LNCaP clone FGC (cell line): ENCODE measurements at places on chromosomes 5 and 9.
A peak's percentile ranks its signal among the peaks of the same experiment; 100 is the strongest.

GRCh38 chr9:97980479-97980803, 2.7 kb upstream of the ANP32B start:
- no peak for DNase-seq

GRCh38 chr9:84397822-84398221, 57.3 kb upstream of the SLC28A3 start:
- no peak for DNase-seq

DNA sequence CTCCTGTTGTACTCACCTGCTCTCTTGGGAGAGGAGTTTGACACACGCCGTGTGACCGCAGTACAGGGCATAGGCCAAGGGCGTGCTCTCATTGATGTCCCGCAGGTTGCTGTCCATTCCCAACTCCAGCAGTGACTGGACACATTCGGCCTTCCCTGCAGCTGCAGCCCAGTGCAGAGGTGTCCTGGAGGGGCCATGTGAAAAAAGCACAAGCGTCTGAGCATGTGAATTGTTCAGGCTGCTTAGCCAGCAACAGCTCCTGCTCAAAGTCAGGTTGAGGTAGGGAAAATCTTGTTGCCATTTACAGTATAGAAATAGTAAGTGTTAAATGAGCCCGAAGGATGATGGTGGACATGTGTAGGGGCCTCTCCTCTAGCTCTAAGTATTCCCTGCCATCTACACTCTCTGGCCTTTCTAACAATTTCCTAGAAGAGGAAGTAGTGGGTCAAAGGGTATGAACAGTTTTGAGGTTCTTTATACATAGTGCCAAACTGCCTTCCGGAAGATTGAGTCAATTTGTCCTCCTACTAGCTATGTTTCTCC, 116.5 kb downstream of the ANKRD55 start:
- no peak for DNase-seq

DNA sequence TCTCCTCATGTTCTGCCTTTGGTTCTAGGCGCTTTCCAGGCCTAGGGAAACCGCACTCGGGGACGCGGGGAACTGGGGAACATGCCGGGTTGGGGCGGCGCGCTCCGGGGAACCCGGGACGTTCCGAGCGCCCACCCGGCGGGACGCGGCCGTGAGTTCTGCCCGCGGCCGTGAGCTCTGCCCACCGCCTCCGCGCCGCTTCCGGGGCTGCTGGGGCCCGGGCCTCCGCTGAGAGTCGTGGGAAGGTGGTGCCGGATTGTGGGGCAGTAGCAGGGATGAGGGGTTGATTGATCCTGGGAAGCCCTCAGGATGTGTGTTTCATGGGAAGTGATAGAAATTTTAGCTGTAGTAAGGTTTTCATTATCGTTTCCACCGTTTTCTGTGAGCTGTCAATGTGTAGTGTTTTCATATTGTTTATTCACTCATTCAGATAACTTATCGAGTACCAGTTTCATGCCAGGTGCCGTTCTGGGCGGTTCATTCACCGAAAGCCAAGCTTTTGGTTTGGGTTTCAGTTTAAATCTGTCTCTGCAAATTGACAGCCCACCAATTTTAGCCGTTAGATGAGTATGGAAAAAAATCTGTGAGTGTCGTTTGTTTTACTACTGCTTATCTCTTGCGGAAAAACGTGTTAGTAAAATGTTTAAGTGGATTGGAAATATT, 657 bp downstream of the MTRR start:
- no peak for DNase-seq

DNA sequence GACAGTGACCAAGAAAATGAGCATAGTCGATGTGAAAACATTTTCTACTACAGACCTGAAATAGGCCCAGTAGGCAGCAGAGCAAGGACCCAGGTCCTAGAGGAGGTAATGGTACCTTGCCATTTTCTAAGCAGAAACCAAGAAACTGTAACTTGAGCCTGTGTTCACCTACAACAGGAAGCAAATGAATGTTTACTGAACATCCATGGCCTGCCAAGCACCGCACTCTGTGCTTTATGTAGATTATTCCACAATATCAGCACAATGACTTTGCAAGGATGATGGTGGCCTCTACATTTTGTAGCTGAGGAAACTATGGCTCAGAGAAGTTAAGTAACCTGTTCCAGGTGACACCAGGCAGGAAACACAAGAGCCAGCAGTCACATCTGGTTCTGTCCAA, 215.3 kb downstream of the SPOCK1 start:
- peak; percentile 61 for DNase-seq

- DNase-seq: no peak
Measured at GRCh38 chr9:126664900-126665643, 51.3 kb downstream of the LMX1B start.

GRCh38 chr5:111299067-111299481, 74.9 kb downstream of the CAMK4 start:
- no peak for DNase-seq

DNA sequence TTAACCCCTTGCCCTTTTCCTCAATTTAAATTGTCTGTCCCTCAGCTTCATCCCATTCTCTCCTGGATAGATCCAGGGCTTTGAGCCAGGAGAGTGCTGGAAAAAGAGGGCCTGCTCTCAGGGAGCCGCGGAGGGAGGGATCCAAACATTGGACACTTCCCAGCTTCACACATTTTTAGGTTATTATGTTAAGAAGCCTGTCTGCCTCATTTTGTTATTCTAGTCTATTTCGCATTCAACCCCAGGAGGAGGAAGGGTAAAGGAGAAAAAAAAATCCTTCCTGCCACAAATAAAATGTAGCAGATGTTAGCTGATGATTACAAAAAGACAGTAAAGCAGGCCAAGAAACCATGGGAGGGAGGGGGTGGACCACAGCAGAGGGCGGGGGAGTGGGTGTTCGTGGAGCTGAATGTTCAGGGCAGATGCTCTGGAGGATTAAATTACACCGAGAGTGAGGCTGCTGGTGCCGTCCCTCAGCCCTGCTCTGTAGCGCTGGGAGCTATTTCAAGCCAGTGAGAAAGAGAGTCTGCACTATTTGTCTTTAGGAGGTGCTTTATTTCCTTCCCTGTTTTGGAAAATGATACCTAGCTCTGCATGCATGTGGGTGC, 60.6 kb upstream of the ZFR start:
- DNase-seq: no peak

GRCh38 chr5:128519827-128520226, 18.2 kb downstream of the FBN2 start:
- no peak for DNase-seq

DNA sequence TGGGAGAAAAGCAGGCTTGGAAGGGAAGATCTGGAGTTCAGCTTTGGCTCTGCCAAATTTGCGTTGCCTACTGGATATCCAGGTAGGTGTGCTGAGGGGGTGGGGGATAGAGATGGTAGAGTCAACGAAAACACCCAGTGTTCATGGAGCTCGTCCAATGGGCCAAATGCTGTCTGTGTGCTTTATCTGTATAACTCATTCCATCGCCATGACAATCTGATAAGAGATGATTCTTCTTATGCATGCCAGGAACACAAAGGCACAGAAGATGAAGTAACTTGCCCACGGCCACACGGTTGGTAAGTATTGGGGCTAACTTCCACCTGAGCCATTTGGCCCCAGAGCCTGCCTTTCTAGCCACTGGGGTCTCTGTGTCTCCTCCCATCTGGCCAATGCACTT, 53.2 kb downstream of the BOD1 start:
- DNase-seq: no peak

GRCh38 chr5:67161767-67162166, 34.8 kb downstream of the CD180 start:
- DNase-seq: no peak

GRCh38 chr9:107545036-107545435, 55.5 kb upstream of the KLF4 start:
- no peak for DNase-seq

- DNase-seq: no peak
Measured at GRCh38 chr9:136629879-136630661, 32.6 kb upstream of the EGFL7 start.

- DNase-seq: no peak
Measured at GRCh38 chr9:75851917-75852316, 38.6 kb upstream of the PCSK5 start.

DNA sequence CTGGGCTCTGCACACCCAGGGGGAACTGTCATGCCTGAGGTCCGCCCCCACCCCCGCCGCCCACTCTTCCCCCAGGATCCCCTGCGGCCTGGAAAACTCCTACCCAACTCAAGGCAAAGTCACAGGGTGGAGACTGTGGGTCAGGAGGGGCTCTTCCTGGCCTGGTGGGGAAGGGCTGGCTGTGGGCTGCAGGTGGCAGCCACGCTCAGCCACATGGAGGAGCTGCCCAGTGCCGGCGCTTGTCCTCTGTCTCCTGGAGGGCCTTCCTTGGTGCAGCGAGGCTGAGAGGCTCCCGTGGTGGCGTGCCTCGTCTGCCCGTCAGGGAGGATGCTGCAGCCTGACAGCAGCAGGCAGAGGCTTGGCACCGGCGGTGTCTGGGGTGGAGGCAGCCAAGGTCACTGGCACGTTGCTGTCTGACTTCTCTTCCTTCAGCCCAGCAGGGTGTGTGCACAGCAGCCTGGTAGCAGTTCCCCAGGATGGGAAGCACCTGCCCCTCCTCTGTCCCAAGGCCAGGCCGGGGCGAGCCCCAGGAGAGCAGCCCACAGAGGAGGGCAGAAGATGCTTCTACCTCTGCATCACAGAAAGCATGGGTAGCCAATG, 78.1 kb downstream of the ADAMTS2 start:
- DNase-seq: no peak

GRCh38 chr9:100499460-100499859, 26.5 kb downstream of the TMEFF1 start:
- DNase-seq: no peak

DNA sequence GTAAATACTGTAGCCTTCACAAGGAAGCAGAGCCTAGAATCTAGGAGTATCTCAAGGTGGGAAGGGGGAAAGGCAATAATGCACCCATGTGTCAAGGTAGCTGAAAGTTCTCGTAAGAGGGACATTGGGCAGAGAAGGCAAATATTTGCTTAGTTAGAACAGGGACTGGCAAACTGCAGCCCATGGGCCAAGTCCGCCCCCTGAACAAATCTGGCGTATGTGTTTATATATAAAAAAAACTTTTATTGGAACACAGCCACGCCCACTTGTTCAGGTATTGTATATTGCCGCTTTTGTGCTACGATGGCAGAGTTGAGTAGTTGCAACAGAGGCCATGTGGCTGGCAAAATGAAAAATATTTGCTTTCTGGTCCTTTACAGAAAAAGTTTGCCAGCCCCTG, 16.1 kb downstream of the KCNN2 start:
- DNase-seq: peak; percentile 97

GRCh38 chr5:168914491-168914890, 335.3 kb upstream of the PANK3 start:
- DNase-seq: no peak

- no peak for DNase-seq
Measured at GRCh38 chr9:128203024-128203706, at the start of gene DNM1. Gene DNM1, plus strand, starts transcription at chr9:128203379. Its CDS starts 92 bp downstream, at chr9:128203471.

GRCh38 chr5:81980160-81980559, 8.3 kb downstream of the ATG10 start:
- no peak for DNase-seq

DNA sequence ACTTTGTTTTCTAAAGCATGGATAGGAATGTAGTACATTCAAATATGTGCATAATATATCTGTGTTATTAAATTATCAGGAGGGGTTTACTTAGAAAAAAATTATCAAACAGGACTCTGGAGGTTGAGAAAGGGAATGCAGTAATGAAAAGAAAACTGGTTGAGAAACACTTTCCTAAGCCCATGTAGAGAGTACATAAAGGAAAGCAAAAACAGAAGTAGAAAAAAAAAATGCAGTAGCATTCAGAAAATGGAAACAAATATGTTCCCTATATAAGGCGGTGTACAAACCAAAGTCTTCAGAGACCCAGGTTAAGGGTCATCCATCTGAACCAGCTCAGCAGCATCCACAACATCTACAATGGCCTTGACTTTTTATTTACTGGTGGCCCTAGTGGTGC, at the start of gene IFNA8:
IFNA8 (plus strand) TSS at position 301 of the 400 bp plus-strand sequence; CDS start at position 361, 60 bp downstream.
- no peak for DNase-seq

DNA sequence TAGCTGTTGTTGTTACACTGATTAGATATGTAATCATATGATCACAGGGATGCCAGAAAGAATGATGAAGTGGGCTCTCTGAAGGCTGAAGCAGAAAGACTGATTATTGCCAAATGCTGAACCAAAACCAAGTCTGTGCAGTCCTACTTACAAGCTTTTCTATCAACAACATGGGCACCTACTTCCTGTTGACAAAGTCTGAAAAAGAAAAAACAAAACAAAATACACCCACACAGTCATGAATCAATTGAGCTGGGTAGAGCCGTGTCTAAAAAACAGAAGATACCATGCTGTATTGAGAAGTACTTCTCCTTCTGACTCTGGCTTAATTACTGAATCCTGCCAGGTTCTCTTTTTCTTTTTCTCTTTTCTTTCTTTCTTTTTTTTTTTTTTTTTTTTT, 363.4 kb downstream of the RAB3C start:
- no peak for DNase-seq

DNA sequence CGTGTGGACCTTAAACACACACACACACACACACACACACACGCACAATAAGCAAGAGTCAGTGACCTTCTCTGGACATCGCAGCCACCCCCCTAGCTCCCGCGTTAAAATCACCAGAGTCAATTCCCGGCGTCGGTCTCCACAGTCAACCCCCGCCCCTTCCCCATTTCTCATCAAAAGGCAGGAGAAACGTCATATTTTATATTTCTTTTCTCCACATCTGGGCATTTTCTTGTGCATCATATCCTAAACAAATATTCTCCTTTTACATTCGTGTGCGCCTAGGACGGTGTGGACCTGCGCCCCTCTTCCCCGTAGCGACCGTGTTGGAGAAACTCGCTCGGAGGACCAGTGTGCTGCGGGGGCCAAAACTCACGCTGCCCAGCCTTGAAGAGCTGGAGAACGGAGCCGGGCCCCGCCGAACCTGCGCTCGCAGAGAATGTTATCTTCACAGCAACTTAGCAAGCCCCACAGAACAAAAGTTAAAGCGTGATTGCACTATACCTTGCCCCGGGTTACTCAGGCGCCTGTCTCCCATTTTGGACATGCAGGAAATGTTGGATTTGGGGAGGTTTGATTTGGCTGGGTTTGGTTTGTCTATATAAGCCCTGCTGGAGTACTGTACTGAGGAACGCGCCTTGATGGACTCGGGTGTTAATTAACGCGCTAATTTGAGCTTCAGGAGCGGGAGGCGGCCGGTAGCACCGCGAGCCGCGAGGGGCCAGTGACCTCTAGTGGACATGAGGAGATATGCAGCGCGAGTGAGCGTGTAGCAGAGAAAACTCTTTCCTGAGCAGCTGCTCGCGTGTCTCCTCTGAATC, 192.4 kb downstream of the MEF2C start:
- peak; percentile 14 for DNase-seq

DNA sequence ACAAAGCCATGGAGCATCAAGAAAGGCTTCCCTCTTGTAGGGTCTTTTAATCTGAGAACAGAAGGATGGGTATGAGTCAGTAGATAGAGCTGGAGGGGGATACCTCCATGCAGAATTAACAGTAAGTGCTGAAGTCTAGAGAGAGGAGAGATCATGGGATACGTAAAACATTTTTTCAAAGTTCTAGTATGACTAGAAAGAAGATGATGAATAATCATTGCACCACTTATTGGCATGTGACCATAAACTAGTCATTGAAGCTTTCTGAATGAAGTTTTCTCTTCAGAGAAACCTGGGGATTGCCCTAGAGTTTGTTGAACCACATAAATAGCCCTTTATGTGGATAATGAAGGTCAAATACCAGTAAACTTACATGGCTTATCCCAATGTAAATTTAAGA, 48.6 kb upstream of the PTPRD start:
- no peak for DNase-seq

- no peak for DNase-seq
Measured at GRCh38 chr9:116626762-116627161, 60.3 kb upstream of the TRIM32 start.
